ENCODE measurements at places on chromosomes 16 and 17. TPM values are rescaled to one million over a fixed set of nuclear protein-coding genes. Genes with fewer than 3 reads are reported as not detected.

DNA sequence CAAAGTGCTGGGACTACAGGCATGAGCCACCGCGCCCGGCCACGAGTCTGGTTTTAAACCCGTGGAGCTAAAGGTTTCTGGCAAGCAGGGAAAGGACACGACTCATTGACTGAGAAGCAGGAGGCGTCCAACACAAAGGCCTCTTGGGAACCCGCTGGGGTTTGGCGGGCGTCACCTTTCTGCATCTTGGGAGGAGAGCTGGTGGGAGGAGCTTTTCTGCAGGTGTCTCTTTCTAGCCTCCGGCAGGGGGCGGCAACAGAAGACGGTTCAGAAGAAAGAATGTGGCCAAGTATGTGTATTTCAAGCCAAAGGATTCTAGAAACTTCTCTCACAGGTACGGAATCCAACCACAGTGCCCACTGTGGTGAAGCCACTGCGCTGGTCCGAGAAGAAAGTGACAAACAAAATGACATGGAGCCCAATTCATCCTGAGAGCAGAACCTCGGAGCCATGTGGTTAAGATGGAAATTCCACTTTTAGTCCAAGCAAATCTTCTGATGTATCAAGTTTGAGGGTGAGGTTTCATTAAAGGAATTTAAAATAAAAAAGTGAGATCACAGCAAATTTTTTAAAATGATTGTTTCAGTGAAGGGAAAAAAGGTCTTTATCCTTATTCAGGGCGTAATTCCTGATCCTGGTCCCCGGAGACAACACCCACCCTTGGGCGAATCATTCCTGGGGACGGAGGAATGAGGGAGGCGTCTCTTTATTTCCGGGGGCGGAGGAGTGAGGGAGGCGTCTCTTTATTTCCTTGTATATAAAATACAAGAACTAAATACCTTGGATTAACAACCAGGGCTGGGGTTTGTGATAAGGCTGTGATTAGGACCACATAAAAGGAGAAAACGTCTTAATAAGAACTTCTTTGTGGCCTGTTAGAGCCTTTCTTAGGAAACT, 97.6 kb downstream of the MRM3 start:
- peak; percentile 92 for DNase-seq
- H3K4me3 ChIP-seq: peak overlapping the region; percentile 29
- peaks cover 26% of the 10 kb centered on the region for H3K4me1 ChIP-seq
- H3K27me3 ChIP-seq: no peaks in the 10 kb centered on the region

NOG gene
- 1.2 TPM for total RNA-seq

DNA sequence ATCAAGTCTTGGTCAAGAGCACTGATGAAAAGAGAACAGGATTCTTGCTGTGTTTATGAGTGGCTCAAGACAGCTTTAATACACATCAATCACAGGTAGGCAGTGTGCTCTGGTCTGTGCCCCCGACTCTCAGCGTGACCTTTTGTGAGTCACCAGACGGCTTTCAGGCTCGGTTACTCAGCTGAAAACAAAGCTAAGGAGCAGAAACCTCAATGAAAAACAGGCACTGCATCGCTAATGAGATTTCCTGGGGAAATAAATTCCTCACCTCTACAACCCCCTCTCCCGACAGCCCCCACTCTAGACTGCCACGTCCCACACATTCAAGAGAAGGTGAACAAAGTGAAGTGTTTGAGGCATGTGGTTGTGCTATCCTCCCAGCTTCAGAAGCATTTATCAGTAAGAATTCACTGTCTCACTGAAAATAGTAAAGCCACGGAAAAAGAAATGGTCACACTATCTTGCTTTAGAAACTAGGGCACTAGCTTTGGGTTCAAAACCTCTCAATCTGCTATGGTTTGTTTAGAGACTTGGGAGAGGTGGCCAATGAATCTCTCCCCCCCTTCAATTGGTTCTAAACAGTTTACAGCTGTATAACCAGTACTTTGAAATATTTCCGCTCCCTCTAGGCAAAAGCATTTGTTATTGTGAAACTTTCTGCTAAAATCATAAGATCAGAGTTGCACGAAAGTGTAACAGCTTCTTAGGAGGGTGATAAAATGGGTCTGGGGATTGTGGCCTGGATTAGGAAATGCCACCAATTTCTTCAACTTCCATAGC, 199.5 kb upstream of the PMFBP1 start:
- H3K4me1 ChIP-seq: peaks cover 5% of the 10 kb centered on the region
- no peak overlapping the region for H3K27ac ChIP-seq
- no peaks in the 10 kb centered on the region for H3K36me3 ChIP-seq
- no peaks in the 10 kb centered on the region for H3K27me3 ChIP-seq

DNA sequence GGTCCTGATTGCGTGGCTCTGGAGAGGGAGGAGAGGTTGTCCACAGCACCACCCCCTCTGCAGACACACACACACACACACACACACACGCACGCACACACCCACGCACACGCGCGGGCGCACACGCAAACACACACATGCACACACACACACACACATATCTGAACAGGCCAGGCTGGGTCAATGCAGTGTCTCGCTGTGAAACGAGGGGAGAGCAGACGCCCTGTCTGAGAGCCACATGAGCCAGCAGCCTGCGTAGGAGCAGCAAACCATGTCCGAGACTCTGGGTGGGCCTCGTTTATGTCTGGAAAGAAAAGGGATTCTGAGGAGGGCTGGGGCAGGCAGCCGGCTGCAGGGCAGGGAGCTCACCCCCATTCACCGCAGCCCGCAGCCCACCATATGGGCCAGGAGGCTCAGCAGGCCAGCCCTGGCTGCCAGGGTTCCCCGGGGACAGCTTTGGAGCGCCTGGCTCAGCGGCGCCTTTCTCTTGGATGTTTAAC, 93.3 kb upstream of the TNRC6C start:
- DNase-seq: peak; percentile 79
- H3K4me3 ChIP-seq: no peak overlapping the region
- H3K27ac ChIP-seq: no peak overlapping the region
- no peaks in the 10 kb centered on the region for H3K36me3 ChIP-seq
- H3K4me1 ChIP-seq: no peaks in the 10 kb centered on the region

GRCh38 chr17:3497101-3497500, 21.3 kb downstream of the ASPA start:
- no peaks in the 10 kb centered on the region for H3K4me1 ChIP-seq
- no peak overlapping the region for H3K4me3 ChIP-seq
- H3K36me3 ChIP-seq: no peaks in the 10 kb centered on the region
- no peaks in the 10 kb centered on the region for H3K27me3 ChIP-seq
- H3K27ac ChIP-seq: no peak overlapping the region
- no peak for DNase-seq

ZNF385C gene
- not detected for total RNA-seq

GRCh38 chr16:34802396-34802795, 1343.0 kb downstream of the TP53TG3F start:
- H3K27ac ChIP-seq: no peak overlapping the region
- no peaks in the 10 kb centered on the region for H3K4me1 ChIP-seq
- no peaks in the 10 kb centered on the region for H3K27me3 ChIP-seq
- H3K36me3 ChIP-seq: no peaks in the 10 kb centered on the region
- H3K4me3 ChIP-seq: no peak overlapping the region

DNA sequence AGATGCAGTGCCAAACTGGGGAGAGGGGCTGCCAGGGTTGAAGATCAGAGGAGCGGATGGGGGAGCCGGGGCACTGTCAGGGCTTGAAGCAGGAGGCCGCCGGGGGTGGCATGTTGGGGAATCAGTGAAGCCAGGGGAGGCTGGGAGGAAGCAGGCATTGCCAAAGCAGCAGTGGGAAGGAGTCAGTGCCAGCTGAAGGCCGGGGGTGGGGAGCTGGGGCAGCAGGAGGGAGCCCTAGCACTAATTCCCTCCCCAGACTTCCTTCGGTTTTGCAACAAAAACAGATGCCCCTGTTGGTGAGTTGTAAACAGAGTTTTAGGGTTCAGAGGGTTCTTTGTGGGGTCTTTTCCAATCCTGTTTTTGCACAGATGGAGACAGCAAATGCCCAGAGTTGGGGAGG, 10.9 kb upstream of the TAC4 start:
- peak; percentile 53 for DNase-seq
- H3K4me1 ChIP-seq: peaks cover 9% of the 10 kb centered on the region
- H3K27ac ChIP-seq: no peak overlapping the region
- H3K36me3 ChIP-seq: no peaks in the 10 kb centered on the region
- no peak overlapping the region for H3K4me3 ChIP-seq

DNA sequence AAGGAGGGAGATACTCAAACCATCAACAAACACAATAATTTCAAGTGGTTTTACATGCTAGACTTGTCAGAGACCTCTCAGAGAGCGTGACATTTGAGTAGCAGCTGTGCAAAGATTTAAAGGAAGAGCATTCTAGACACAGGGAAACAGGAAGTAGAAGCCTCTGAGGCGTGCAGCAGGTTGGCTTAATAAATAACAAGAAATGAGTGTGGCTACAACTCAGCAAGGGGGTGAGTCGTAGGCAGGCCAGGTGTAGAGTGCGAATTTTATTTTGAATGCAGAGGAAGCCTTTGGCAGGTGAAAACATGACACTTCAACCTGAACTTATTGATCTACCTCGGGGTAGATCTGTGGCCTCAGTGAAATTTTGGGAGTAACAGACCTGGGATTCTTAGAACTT, 73.2 kb upstream of the MRTFB start:
- no peak overlapping the region for H3K4me3 ChIP-seq
- H3K4me1 ChIP-seq: peaks cover 8% of the 10 kb centered on the region
- H3K36me3 ChIP-seq: no peaks in the 10 kb centered on the region
- H3K27me3 ChIP-seq: peaks cover 9% of the 10 kb centered on the region
- no peak overlapping the region for H3K27ac ChIP-seq

- no peak overlapping the region for H3K27ac ChIP-seq
- no peak for DNase-seq
- no peak overlapping the region for H3K4me3 ChIP-seq
- no peaks in the 10 kb centered on the region for H3K36me3 ChIP-seq
- no peaks in the 10 kb centered on the region for H3K27me3 ChIP-seq
- H3K4me1 ChIP-seq: peaks cover 30% of the 10 kb centered on the region
These were observed 210.0 kb upstream of the CDH5 start for GRCh38 chr16:66156538-66156937.

DNA sequence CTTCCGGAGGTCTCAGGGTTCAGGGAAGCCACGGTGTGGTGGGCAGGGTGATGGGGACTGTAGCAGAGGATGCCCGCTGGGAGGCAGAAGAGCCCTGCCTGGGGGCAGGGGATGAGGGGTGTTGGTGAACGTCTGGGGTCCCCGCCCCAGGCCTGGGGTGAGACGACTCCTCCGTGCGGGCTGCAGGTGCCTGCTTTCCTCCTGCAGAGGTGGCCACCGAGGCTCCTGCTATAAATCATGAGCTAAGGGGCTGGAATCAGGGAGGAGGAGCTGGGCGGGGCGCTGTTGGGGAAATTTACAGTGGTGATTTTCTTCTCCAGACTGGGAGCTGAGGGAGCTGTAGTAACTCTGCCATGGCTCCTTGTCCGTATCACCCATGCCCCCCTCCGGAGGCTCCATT, 167.0 kb downstream of the MRM1 start:
- DNase-seq: no peak
- H3K27ac ChIP-seq: no peak overlapping the region
- no peaks in the 10 kb centered on the region for H3K4me1 ChIP-seq
- no peak overlapping the region for H3K4me3 ChIP-seq
- peaks cover 9% of the 10 kb centered on the region for H3K27me3 ChIP-seq

GRCh38 chr16:68083861-68084503, 1.2 kb upstream of the NFATC3 start:
- H3K4me1 ChIP-seq: peaks cover 45% of the 10 kb centered on the region
- H3K4me3 ChIP-seq: peak overlapping the region; percentile 73
- no peaks in the 10 kb centered on the region for H3K36me3 ChIP-seq
- DNase-seq: peak; percentile 91
- H3K27ac ChIP-seq: peak overlapping the region; percentile 62

WNT3 gene
- total RNA-seq: 0.88 TPM

GRCh38 chr16:53841884-53842283, 137.9 kb downstream of the FTO start:
- no peaks in the 10 kb centered on the region for H3K4me1 ChIP-seq
- no peaks in the 10 kb centered on the region for H3K36me3 ChIP-seq
- no peaks in the 10 kb centered on the region for H3K27me3 ChIP-seq
- no peak for DNase-seq
- no peak overlapping the region for H3K27ac ChIP-seq
- no peak overlapping the region for H3K4me3 ChIP-seq

DUSP14 gene
- total RNA-seq: 79.3 TPM

- no peak overlapping the region for H3K4me3 ChIP-seq
- H3K27me3 ChIP-seq: peaks cover 71% of the 10 kb centered on the region
- H3K4me1 ChIP-seq: no peaks in the 10 kb centered on the region
- DNase-seq: peak; percentile 55
- H3K36me3 ChIP-seq: no peaks in the 10 kb centered on the region
- no peak overlapping the region for H3K27ac ChIP-seq
These were observed 23.6 kb downstream of the ALOX12B start for GRCh38 chr17:8063761-8064534.

DNA sequence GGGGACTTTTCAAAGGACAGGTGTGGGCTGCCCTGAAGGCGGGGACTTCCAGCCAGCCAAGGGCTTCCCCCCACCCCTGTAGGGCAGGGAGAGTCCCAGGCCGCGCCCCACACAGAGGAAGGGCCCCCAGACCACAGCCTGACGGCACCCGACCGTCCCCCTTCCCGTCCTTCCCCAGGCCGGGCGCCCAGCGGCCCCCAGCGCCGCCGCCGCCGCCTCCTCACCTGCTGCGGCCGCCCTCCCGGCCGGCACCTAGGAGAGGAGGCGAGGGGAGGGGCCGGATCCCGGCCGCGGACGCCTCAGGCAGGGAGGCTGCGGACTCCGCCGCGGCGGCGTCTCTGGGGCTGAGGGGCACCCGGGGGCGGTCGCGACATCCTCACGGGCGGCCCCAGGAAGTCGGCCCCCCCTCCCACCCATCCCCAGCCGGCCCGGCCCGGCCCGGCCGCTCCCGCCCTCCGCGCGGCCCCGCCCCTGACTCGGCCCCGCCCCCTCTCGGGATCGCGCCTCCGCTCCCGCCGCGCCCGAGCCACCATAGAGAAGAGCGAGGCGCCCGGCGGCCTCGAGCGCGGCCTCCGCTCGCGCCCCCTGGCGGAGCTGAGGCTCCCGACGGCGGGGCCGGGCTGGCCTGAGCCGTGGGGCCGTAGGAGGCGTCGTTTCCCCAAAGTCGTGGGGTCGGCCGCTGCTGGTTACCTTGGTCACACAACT, 25.5 kb upstream of the RFFL start:
- peaks cover 13% of the 10 kb centered on the region for H3K4me1 ChIP-seq
- no peaks in the 10 kb centered on the region for H3K36me3 ChIP-seq
- DNase-seq: peak; percentile 97
- peak overlapping the region; percentile 97 for H3K4me3 ChIP-seq
- H3K27ac ChIP-seq: peak overlapping the region; percentile 81

DPEP3 gene
- total RNA-seq: not detected

ABCC12 gene
- not detected for total RNA-seq

DNA sequence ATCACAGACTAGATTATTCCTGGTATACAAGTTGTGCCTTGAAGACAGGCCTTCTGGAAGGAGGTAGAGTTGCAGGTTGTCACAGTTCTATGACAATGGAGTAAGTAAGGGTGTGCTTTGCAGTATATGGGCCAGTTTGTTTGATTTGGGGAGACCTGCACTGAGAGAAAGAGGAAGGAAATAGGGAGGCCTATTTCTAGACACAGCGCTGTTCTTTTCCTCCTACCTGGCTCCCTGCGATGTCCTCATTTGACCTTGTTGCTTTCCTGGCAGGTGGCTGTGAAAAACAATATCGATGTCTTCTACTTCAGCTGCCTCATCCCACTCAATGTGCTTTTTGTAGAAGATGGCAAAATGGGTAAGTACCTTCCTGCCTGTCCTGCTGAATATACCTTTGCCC, 22.5 kb upstream of the RASL10B start:
- H3K4me1 ChIP-seq: peaks cover 13% of the 10 kb centered on the region
- H3K36me3 ChIP-seq: peaks cover 21% of the 10 kb centered on the region
- DNase-seq: no peak
- H3K4me3 ChIP-seq: no peak overlapping the region

ALOXE3 gene
- total RNA-seq: not detected

MAP2K6 gene
- total RNA-seq: 2.5 TPM

- no peaks in the 10 kb centered on the region for H3K4me1 ChIP-seq
- H3K27ac ChIP-seq: no peak overlapping the region
- DNase-seq: peak; percentile 49
- H3K4me3 ChIP-seq: no peak overlapping the region
- peaks cover 7% of the 10 kb centered on the region for H3K27me3 ChIP-seq
These were observed 247.5 kb upstream of the ELAC2 start for GRCh38 chr17:13265311-13265710.

All from osteoblast (primary cell).